ENCODE measurements at places on chromosomes 1 and 21.

GRCh38 chr21:41010101-41010435 lies 157.9 kb upstream of the BACE2 start:
- no peak for DNase-seq

DNA sequence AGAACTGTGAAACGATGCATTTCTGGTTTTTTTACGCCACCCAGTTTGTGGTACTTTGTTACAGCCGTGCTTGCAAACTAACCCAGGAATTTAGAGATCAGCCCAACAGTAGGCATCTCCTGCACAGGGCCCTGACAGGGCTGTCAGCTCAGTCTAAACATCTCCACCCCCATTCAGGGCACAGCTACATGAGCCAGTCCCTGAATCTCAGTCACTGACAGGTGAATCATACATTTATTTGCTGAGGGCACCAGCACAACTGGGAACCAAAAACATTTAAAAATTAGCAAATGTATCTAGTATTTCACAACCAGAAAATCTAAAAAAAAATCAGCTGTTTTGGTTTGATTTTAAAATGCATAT lies 30.7 kb downstream of the PRDX6 start:
- DNase-seq = no peak

DNA sequence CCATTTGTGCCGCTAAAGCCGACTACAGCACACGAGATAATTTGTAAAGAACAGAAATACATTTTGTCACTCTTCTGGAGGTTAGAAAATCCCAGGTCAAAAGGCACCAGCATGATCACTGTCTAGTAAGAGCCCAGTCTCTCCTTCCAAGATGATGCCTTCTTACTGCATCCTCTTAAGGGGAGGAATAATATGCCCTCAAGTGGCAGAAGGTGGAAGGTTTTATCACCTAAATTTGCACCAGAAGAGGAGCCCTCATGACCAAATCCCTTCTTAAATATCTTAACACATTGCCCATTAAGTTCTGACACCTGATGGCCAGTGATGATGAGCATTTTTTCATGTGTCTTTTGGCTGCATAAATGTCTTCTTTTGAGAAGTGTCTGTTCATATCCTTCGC lies 326.7 kb upstream of the RGS18 start:
- no peak for DNase-seq

DNA sequence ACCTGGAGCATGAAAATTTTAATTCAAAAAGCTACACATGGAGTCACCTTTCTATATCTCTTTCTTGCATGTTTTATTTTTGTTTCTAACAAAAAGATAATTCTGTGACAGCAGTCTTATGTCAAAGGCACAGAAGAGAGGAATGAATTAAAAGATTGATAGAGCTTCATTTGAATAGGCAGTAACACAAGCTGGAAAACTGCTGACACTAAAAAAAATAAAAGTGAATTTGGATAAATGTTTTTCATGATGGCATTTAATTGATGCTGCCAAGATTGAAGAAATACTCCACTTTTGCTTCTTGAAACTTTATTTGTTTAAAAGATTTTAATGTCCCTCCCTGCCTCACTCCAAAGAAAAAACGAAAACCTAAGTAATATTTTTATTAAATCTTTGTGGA lies 887.4 kb downstream of the PLA2G4A start:
- no peak for DNase-seq

- no peak for DNase-seq
Measured at GRCh38 chr1:15420853-15421465, 11.3 kb downstream of the EFHD2 start.

GRCh38 chr1:43302721-43303470 lies 2.1 kb downstream of the TIE1 start:
- DNase-seq = no peak

GRCh38 chr1:104212239-104212638 lies 462.5 kb downstream of the AMY1C start:
- DNase-seq = no peak

GRCh38 chr1:2025491-2025981 lies 6.4 kb downstream of the GABRD start:
- no peak for DNase-seq

DNA sequence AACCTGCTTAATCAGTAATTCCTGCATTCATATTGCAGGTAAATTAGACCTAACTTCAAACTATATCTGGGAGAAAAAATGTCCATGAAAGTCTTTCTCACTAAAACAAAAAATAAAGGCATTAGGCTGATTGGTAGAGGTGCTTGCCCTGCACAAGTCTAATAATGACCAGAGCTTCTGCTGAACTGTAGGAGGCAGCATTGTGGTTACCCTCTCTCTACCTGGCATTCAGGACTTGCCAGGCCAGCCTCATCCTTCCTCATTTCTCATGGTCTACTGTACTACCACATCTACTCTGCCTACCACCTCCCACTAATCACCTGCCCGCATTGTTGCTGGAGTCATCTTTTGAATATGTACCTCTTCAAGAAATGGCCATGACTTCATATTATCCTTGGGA lies 60.8 kb upstream of the KRTAP11-1 start:
- DNase-seq = no peak

- no peak for DNase-seq
Measured at GRCh38 chr1:38095454-38095931, 48.9 kb upstream of the POU3F1 start.

GRCh38 chr1:161382214-161383019 lies 14.7 kb upstream of the CFAP126 start:
- DNase-seq = peak; percentile 88

DNA sequence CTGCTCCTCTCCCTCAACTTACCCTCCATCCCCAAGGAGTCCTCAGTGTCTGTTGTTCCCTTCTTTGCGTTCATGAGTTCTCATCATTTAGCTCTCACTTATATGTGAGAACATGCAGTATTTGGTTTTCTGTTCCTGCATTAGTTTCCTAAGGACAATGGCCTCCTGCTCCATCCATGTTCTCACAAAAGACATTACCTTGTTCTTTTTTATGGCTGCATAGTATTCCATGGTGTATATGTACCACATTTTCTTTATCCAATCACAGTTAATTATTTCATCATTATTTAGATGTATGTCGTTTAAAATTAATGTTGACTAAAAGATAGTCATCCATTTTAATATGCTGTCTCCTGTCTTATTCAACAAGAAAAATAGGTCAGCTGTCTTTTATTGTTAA lies 134.1 kb downstream of the CRB1 start:
- DNase-seq = no peak

- DNase-seq = no peak
Measured at GRCh38 chr1:205013683-205014367, 29.2 kb upstream of the CNTN2 start.

DNA sequence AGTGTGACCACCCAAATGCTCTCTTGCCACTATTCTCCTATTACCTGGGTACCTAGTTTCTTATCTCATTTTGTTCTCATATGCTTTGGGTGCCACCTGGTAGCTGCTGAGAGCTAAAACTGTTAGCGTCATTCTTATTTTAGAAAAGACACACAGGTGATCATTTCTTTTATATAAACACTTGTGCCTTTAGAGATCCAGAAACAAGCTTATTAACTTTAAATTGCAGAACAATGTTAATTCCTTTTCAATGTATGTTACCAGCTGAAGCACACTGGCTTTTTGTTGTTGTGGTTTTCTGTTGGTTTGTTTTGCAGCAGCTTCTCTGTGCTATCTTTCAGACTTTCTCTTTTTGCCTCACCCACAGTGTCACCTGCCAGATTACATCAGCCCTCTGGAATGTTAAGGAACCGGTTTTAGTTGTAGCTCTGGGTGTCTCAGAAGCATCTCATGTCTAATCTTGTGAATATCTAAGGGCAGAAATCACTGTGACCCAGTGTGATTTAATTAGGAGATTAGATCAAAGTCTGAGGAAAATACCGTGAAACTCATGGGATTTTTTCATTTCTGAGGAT lies 43.4 kb upstream of the SLC19A2 start:
- DNase-seq = no peak

GRCh38 chr1:2314273-2314802 lies 77.0 kb downstream of the MORN1 start:
- peak; percentile 84 for DNase-seq

DNA sequence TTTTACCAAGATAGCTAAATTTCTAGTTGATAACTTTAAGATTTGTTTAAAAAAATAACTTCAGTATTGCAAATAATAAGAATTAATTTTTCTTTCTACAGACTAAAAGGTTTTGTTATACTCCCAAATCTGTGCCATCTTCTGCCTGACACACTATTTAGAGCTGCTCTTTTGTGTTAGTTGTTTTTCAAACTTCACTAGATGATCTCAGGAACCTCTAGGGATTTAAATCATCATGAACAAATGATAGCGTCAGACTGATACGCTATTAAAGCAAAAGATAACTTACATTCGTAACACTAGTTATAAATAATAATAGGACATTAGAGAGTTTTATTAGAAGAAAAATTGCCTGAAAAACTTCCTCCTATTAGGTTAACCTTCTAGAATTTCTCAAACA lies 243.1 kb upstream of the CXADR start:
- no peak for DNase-seq

DNA sequence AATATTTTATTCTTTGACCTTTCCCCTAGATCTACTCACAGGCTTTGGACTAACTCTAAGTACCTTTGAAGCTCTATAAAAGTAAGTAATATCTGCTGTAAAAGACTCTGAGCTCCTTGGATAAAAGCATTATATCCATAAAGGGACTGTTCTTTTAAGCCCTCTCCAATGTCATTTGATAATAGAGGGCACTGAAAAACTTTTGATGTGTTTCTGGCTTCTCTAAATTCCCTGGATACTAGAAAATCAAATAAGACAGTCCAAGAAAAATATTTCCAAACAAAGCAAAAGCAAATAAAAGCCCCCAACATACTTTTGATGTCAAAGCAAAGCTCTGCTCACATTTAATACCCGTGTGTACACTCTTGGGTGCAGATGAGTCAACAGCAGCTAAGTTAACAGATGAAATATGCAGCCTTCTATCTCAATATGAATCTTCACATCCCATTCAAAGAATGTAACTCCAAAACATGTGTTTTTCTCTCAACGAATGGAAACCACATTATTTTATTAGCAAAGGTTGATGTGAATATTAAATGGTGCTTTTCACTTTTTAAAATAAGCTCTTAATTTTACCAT lies 230.3 kb downstream of the CENPF start:
- DNase-seq = peak; percentile 87
